HCT116 (cell line): ENCODE measurements at places on chromosomes 4 and X.
A peak's percentile ranks its signal among the peaks of the same experiment; 100 is the strongest.

DNA sequence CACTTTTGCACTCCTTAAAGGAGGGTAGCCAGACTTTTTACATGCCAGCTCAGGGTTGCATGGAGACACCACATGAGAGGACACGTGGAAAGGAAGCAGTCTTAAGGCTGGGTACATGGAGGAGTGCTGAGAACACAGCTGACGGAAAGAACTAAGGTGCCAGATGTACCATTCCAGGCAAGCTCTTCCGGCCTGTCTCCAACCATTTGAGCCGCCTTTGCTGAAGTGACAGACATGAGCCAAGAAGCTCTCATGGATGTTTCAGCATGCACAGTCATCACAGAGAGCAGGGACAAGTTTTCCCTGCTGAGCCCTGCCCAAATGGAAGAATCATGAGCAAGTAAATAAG is 83.4 kb upstream of the BMP2K start:
- no peak for DNase-seq

DNA sequence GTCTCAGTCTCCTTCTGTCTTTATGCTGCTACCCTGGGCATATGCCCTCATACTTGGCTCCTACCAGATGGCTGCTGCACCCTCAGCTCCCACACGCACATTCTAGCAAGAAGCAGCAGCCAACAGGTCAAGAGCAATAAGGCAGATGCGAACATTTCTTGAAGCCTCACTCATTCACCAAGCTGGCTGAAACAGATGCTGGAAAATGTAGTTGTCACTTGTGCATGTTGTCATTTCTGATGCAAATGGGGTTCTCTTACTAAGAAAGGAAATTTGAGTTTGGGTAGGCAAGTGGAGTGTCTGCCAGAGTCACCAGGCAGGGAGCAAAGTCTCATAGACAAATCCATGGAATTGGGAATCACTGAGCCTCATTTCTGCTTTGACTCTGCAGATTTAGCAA is 57.4 kb upstream of the SORBS2 start:
- no peak for DNase-seq

DNA sequence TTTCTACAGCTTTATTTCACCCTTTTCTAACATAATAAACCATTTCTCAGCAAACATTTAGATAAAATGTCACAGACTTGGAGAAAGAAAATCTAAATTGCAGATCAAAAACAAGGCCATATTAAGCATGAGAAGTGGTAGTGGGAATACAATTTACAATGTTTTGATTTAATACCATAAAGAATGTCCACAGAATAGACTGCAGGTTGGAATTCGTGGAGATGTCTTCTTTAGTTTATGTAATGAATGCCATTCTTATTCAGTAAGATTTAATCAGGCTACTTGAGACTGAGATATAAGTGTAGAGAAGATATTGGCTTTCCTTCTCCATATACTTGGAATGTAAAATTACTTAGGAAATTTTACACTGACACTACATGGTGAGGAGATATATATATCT is 91.9 kb upstream of the ZFP42 start:
- no peak for DNase-seq

DNA sequence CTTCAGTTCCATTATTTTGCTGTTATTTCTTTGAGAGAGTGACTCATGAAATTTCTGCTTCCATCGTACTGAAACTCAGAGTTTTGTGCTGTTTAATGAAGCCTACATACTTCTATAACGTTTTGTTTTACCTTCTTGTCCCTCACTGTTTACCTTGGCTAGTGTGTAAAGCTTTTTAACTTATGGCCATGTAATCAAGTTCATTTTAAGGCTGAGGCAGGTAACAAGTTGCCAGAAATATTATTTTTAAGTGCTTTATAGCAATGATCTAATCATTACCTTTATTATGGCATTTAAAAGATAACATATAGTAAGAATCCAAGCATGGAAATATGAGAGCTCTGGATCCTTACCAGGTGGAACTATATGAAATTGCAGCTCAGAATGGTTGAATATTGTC is 102.3 kb upstream of the FAT1 start:
- no peak for DNase-seq

GRCh38 chr4:134934036-134934808 is 732.6 kb upstream of the PABPC4L start:
- DNase-seq, result no peak

GRCh38 chr4:77418333-77418732 is 187.3 kb upstream of the CXCL13 start:
- DNase-seq, result peak; percentile 24

- no peak for DNase-seq
Observed at GRCh38 chr4:74293558-74293957, 14.7 kb upstream of the EPGN start.

DNA sequence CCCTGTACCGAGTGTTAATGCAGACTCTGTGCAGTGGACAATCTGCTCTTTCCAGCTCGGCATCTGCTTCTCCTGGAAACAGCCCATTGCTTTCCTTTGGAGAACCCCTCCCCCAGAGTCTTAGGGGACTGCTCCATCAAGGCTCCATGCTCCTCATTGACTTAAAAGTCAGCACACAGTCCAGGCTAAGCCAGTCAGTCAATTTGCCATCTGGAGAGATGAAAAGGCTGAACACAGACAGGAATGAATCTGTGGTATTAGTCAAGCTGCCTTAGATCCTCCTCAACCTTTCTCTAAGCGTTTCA is 20.3 kb downstream of the ATP8A1 start:
- DNase-seq, result no peak

DNA sequence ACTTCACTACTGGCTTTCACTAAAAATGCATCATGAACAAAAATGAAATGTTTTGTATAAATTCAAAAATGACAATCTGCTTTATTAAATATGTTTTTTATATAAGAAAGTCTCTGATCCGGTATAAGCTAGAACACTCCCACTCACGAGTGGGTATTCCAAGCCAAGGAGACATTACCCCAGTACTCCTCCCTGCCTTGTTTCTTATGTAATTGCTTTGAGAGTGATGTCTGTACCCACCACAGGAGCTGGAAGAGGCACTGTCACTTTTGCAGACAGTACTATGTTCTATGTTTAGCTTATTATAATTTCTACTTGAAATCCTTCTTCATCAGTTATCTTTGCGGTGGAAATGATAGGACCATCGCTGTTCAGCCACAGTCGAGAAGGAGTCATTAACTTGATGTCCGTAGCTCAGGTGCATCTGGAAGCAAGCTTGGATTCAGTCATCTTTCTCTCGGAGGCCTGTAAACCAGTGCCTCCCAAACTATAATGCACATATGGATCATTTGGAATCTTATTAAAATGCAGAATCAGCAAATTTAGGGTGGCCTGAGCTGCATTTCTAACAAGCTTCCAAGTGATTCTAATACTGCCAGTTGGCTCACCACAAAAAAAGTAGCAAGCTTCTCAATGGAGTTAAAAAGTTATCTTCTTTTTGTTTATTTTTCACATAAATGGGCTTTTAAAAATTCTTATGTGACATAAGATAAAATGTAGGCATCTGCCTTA is 396.4 kb downstream of the GRIA2 start:
- DNase-seq, result no peak

DNA sequence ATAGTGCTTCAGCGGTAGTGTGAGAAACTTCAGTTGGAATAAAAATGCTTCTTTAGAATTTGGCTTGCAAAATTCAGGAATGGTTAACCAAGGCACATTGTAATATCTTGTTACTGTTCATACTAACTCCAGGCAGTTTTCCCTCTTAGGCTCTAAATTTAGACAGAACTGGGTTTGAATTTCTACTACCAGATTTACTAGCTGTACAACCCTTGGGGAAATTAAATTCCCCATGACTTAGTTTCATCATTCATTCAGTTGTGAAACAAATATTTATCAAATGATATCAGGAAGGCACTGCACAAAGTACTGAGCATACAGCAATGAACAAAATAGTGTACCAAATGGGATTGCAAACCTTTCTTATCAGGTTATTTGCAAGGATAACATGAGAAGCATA is 135.0 kb upstream of the IL15 start:
- no peak for DNase-seq

DNA sequence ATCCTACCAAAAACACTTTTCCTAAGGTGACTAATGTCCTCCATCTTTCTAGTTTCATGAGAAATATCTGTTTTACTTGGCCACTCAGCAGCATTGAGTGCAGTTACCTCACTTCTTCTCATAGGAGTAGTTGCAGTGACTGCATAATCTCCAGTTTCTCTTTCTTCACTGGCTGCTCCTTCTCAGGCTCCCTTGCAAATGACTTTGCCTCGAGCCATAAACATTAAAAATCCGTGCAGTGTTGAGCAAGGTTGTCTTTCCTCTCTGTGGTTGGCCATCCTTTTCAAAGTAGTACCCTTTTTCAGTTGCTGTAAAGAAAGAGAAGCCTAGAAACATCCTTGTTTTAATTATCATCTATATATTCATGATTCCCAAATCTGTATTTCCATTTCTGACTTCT is 10.2 kb upstream of the PRKG2 start:
- no peak for DNase-seq

GRCh38 chrX:47091149-47091775 is 13.0 kb downstream of the RGN start:
- DNase-seq, result no peak

- no peak for DNase-seq
Observed at GRCh38 chr4:151604238-151604637, 156.6 kb downstream of the GATB start.

DNA sequence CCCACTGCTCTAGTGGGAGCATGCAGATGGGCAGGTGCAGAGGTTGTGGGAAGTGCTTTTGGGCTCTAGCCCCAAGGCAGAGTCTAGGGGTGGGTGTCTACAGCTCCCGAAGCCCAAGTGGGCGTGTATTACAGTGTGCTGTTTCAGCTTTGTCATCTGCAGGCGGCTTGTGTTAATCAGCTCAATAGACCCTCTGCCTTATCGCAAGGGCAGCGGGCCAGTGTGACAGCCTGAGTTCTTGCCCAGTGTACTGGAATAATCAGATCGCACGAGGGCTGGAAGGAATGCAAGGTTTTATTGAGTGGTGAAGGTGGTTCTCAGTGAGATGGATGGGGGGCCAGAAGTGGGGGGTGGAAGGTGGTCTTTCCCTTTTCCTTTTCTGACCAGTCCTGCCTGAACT is 529.4 kb upstream of the AMOT start:
- DNase-seq, result no peak

- no peak for DNase-seq
Observed at GRCh38 chrX:9127986-9128385, 94.1 kb upstream of the FAM9B start.

- no peak for DNase-seq
Observed at GRCh38 chr4:88616275-88617150, 24.2 kb downstream of the HERC3 start.

DNA sequence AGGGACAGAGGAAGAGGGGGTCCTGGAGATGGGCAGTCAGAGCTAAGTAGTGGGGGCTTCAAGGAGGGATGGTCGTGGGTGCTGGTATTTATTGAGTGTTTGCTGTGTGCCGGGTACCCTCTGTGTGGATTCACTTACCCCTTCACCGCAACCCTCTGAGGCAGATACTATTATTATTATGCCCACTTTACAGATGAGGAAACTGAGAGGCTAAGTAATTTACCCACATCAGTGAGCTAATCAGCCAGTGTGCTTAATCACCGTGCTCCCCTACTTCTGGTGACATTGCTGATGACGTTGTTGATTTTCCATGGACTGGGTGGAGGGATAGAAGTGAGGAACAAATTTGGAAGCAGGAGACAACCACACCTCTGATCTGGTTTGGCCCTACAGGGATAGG is 4.1 kb upstream of the KIAA0232 start:
- no peak for DNase-seq

DNA sequence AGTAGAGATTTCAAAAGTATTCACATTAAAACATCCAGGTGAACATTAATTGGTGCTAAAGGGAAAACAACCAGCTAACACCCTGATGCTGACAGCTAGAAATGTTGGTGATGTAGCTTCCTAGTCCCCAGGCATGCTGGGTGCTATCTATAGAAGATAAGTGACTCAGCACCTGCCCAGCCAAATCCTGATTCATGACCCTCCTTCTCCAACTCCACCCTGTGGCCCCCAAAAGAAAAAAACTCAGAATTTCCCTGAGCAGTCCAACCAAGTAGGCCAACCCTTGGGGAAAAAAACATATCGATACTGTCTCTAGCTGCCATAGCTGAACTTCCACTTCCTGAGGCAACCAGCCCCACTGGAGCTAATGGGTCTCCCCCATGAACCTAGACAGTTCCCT is 197.6 kb upstream of the KLF3 start:
- no peak for DNase-seq

DNA sequence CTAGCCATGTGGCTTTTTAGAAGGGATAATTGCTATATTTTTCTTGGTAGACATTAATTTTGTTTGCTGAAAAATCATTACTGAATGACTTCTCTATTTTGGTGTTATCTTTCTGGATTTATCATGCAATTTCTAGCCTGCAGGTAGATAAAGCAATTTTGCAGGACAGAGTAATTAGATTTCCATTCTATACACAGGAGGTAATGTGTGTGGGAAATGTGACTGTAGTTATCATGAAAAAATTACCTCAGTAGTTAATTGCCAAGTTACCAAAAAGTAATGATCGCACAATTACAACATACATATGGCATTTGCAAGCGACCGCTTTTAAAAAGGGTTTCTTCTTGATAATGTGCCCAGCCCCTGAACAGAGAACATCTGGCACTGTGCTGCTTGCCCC is 66.1 kb downstream of the KIT start:
- no peak for DNase-seq

- no peak for DNase-seq
Observed at GRCh38 chr4:2714918-2715317, 41.2 kb downstream of the TNIP2 start.

DNA sequence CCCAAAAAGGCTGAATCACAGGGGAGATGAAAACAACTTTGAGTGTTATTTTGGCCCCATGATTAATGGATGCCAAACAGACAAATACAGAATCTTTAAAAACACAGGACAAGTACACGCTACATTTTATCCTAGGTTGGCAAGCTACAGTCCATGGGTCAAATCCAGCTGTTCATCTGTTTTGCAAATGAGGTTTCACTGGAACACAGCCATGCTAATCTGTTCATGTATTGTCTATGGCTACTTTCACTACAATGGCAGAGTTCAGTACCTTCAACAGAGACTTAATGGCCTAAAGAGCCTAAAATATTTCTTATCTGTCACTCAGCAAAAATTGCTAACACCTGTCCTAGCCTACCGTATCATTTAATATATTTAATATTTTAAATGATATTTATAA is 1548.5 kb upstream of the IGFBP7 start:
- no peak for DNase-seq

- DNase-seq, result peak; percentile 1
Observed at GRCh38 chrX:100512471-100512870, 72.3 kb upstream of the TNMD start.

- no peak for DNase-seq
Observed at GRCh38 chrX:37755025-37755424, 24.8 kb upstream of the CYBB start.

DNA sequence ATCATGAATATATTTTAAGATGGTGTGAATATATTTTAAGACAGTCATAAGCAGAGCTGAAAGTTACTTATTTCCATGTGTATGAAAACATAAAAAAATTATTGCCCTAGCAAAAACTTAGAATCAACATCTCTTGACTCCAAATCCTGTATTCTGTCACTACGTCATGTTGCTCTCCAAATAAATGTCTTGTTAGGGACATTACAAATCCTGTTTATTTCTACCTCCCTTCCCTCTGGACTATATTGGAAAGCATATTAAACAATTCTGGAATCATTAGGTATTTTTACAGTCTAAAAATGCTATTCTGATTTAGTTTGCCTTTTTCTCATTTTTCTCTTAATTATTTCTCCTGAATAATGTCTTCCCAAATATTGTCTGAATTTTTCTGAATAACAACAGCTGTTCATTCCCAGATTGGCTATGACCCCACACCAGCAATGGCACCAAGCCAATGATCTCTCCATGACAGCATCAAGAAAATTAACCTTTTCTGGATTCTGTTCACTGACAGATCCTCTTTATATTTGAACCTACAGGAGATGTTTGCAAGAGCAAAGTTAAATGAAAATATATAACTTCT is 523.1 kb downstream of the IQCM start:
- no peak for DNase-seq
